ENCODE measurements at places on chromosomes 6 and 20. TPM values are rescaled to one million over a fixed set of nuclear protein-coding genes. Genes with fewer than 3 reads are reported as not detected.

- no peak for DNase-seq
These were observed 129.7 kb downstream of the SNX5 start for GRCh38 chr20:17838921-17839320.

The NTSR1 gene
- polyA plus RNA-seq = 0.15 TPM

The PTGIS gene
- 28.0 TPM for polyA plus RNA-seq

The CRYBG1 gene
- polyA plus RNA-seq = 5.4 TPM

The LY86 gene
- polyA plus RNA-seq = 2.5 TPM

The OR2B6 gene
- not detected for polyA plus RNA-seq

The F13A1 gene
- 55.9 TPM for polyA plus RNA-seq

The LRRC1 gene
- 6.4 TPM for polyA plus RNA-seq

- no peak for DNase-seq
These were observed 982.0 kb upstream of the FLRT3 start for GRCh38 chr20:15319439-15319838.

GRCh38 chr6:91358986-91359385 lies 772.1 kb upstream of the MAP3K7 start:
- no peak for DNase-seq

The THBD gene
- 7.3 TPM for polyA plus RNA-seq

GRCh38 chr6:38968702-38969149 lies 79.9 kb upstream of the GLP1R start:
- DNase-seq = no peak

The SGK2 gene
- 0.79 TPM for polyA plus RNA-seq

DNA sequence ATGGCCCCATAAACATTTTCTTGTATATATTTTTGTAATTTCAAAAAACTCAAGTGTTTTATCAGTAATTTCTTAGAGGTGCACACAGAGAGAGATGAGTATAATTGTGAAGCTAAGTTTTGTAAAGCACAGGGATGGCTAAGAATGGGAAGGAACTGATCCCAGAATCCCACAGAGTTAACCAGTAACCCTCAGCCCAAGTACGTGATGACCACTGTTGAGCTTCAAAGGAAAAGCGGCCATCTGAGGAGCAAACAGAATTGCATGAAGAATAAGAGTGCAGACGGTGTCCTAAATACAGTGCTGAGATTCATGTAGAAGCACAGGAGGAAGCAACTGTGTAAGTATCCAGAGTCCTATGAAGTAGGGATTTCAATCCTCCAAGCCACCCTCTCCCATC lies 28.1 kb upstream of the HLA-C start:
- DNase-seq = no peak

The PRPH2 gene
- 5.2 TPM for polyA plus RNA-seq

GRCh38 chr6:105784179-105784578 lies 302.0 kb upstream of the PRDM1 start:
- DNase-seq = no peak

DNA sequence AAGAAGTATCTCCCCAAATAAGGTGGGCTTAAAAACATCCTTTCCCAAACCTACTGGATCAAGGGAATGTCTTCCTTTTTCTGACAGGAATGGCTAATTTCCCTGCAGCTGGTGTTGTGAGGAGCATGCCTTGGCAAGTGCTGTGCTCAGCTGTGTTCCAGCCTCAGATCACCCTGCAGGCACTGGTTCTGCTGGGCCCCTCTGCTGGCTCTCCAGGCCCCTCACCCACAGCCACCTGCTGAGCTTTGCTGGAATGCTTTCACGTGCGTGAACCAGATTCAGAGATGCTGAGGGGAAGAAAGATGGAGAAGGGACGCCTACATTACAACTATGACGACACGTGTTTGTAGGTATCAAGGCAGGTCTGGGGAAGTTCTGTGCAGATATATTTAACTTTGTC lies 71.3 kb upstream of the FOXC1 start:
- DNase-seq = peak; percentile 68

The ADGRF4 gene
- polyA plus RNA-seq = 0.04 TPM
